ENCODE measurements at places on chromosomes 1 and 21.
A peak's percentile ranks its signal among the peaks of the same experiment; 100 is the strongest.

- no peak for DNase-seq
Observed at GRCh38 chr1:16903458-16903796, 7.6 kb downstream of the RNU1-2 start.

- peak; percentile 83 for DNase-seq
Observed at GRCh38 chr1:66253330-66253921, 280.5 kb upstream of the SGIP1 start.

DNA sequence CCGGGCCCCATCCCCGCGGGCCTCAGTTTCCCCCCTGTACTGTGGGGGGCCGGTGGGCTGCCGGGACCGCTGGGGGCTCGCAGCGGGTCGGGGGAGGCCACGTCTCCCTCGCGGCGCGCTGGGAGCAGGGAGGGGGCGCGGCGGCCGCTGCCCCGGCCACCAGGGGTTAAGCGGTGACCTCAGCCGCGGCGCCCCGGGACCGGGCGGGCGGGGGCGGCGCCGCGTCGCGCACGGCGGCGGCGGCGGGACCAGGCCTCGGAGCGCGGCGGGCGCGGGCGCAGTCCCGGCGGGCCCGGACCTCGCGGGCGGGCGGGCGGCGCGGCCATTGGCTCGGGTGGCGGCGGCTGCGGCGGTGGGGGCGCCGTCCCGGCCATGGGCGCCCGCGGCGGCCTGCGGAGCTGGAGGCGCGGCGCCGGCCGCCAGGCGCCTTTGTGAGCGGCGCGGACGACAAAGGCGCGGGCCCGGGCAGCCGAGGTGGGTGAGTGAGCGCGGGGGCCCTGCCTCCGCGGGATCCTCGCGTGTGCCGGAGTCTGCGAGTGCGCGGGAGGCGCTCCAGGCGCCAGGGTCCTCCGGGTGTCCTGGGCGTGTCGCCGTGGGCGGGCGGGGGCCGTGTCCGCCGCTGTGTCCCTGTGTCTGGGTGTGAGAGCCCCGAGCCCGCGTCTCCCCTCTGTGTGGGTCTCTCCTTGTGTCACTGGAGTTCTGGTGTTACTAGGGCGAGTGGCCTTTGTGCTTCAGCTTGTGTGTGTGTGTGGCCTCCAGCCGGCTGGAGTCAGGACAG is at the start of gene ARHGEF10L:
ARHGEF10L (plus strand) TSS at position 222 of the 778 bp plus-strand sequence. CDS start 40,898 bp downstream, outside the sequence.
- DNase-seq, result no peak

- DNase-seq, result no peak
Observed at GRCh38 chr1:176925223-176925622, 239.3 kb downstream of the ASTN1 start.

GRCh38 chr1:107016376-107016978 is 40.0 kb upstream of the PRMT6 start:
- no peak for DNase-seq

GRCh38 chr1:182227864-182228547 is 163.6 kb downstream of the GLUL start:
- no peak for DNase-seq

DNA sequence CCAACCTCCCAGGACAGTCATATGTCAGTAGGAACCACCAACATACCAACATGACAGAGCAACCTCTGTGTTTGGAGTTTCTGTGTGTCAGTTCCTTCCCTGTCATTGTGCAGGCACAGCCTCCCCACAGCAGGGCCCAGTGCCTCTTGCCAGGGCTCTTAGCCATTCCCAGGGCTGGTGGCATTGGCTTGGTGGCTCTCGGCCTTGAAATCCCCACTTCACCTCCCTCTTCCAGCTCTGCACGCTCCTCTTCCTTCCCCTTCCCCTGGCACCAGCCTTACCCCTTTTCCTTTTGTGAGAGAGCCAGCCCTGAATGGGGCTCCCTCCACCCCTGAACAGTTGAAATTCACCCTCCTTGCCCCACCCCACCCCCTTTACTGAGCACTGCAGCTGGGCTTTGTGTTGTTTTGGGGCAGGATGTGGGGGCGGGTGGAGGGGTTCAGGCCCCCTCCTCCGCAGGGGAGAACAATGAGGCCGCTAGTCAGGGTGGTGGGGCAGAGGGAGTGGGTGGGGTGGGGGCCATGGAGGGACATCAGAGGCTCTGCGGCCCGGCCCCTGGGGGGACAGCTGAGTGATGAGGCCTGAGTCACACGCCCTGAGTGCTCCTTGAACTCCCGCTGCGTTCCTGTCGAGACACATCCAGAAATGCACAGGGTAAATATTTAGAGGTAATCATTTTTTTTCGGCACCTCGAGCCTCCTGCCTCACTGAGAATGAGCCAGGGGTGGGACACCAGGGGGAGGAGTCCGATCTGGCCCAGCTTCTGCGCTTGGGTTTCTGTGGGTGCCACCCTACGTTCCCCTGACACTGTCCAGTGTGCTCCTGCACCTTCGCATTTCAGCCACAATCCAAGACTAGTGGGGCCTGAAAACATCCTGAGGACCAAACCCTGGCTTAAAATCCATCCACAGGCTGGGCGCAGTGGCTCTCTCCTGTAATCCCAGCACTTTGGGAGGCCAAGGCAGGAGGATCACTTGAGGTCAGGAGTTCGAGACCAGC is 28.6 kb downstream of the LGR6 start:
- DNase-seq, result peak; percentile 50

GRCh38 chr1:211892577-211892976 is 62.0 kb upstream of the LPGAT1 start:
- no peak for DNase-seq

- DNase-seq, result no peak
Observed at GRCh38 chr1:164801791-164802502, 243.0 kb downstream of the PBX1 start.

GRCh38 chr1:26287033-26287711 is 7.3 kb downstream of the SH3BGRL3 start:
- peak; percentile 75 for DNase-seq

- no peak for DNase-seq
Observed at GRCh38 chr1:58094221-58094620, 452.3 kb downstream of the OMA1 start.

DNA sequence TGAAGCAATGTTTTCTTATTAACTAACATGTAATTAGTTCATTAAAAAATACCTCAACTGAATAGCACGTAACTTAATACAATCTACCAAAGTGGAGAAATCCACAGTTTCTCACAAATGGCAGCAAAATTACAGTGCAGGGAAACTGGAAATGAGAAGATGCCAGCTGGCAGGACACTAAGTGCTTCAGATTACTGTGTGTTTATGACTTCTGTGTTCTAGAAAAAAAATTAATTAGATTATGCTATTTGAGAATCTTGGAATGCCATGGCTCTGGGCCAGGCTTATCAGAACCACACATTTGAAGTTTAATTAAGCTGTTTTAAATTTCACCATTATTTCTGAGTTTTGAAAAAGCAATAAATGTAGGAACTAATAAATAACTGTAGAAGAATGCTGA is 357.6 kb downstream of the TGFB2 start:
- no peak for DNase-seq

- no peak for DNase-seq
Observed at GRCh38 chr1:98429965-98430443, 231.5 kb upstream of the SNX7 start.

DNA sequence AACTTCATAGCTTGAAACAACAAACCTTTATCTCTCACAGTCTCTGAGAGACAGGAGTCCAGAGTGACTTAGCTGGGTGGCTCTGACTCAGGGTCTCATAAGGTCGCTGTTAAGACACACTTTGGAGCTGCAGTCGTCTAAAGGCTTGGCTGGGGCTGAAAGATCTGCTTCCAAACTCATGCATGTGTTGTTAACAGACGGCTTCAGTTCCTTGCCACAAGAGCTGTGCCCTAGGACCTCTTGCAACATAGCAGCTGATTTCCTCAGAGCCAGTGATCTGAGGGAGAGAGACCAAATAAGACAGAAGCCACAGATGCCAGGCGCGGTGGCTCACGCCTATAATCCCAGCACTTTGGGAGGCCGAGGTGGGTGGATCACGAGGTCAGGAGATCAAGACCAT is 176.8 kb downstream of the DISC1 start:
- no peak for DNase-seq

- no peak for DNase-seq
Observed at GRCh38 chr1:40723196-40723955, 31.9 kb downstream of the NFYC start.

DNA sequence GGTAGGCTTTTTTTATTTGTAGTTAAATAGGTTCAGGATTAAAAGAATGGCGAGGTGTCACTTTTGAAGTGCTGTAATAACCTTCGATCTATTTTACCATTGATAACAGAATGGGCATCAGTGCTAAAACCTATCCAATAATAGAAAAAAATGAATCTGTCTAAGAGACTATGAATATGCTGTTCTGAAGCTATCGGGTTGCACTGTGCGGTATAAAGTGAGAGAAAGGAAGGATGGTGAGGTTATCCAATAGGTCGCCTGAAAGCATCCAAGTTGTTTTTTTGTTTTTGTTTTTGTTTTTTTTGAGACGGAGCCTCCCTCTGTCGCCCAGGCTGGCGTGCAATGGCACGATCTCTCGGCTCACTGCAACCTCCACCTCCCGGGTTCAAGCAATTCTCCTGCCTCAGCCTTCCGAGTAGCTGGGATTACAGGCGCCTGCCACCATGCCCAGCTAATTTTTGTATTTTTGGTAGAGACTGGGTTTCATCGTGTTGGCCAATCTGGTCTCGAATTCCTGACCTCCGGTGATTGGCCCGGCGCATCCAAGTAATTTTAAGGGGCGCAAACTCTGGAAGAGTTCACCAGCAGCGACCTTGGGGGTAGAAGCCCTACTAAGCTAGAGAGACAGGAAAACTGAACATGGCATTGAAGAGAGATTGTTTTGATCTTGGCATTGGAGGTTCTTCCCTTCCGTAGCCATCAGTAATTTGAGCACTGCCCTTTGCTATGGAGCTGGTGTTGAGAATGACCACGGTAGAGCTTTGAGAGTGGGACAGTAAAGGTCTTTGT is 8.7 kb upstream of the MDM4 start:
- peak; percentile 85 for DNase-seq
